ENCODE measurements at places on chromosomes 1 and 21.

DNA sequence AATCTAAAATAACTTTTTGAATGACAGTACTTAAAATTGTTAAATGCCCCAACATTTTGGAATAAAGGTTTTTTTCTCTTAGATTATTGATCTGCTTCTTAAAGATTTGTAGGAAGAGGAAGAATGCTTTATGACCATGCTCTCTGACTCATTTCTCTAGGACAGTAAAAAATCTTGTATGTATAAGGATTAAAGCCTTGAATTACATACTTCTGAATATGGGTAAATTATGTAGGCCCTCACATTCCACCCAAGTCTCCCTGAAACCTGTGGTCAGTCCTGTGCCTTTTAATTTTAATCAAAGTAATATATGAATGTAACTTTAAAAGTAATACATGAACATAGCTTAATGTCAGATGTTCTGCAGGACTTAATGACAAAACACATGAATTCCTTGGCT lies 50.5 kb downstream of the ABCD3 start:
- H3K27ac ChIP-seq, result no peak overlapping the region
- peaks cover 18% of the 10 kb centered on the region for H3K36me3 ChIP-seq
- H3K4me1 ChIP-seq, result no peaks in the 10 kb centered on the region
- H3K27me3 ChIP-seq, result no peaks in the 10 kb centered on the region
- no peak overlapping the region for H3K4me3 ChIP-seq
- DNase-seq, result no peak

- no peaks in the 10 kb centered on the region for H3K4me1 ChIP-seq
- no peak overlapping the region for H3K4me3 ChIP-seq
- no peak overlapping the region for H3K27ac ChIP-seq
- no peak for DNase-seq
Observed at GRCh38 chr1:100750005-100750885, 30.7 kb downstream of the VCAM1 start.

GRCh38 chr1:28887835-28888682 lies 26.3 kb upstream of the EPB41 start:
- peak overlapping the region; percentile 63 for H3K27ac ChIP-seq
- peak; percentile 34 for DNase-seq
- H3K4me3 ChIP-seq, result peak overlapping the region; percentile 99
- peaks cover 61% of the 10 kb centered on the region for H3K4me1 ChIP-seq

DNA sequence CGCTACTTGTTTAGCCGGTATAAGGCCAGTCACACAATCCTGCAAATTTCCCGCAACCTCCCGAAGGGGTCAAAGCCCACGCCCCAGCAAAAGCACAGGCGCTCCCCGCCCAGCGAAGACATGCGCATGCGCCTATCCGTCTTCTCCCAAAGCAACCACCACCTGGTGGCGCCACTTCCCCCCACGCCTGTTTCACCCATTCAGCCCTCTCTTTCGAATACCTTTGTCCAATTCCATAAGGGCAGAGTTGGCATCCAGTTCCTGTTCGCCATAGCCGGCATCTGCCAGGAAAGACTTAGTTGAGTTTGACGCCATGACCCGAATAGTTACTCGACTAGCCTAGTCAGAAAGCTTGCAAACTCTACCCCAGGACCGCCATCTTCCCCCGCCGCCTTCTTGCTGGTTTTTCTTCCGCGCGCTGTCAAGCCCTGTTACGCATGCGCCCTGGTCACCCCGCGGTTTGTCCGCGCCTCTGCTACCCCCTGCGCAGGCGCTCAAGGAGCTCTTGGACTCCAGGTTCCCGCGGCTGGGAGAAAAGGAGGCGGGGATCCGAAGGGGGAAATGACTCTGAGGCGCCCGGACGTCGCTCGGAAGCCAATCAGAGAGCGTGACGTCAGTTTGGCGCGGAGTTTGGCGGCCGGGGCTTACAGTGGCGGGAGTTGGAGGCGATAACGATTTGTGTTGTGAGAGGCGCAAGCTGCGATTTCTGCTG lies at the start of the genes DTL and INTS7:
Gene DTL (plus strand): TSS at position 626 of the 712 bp plus-strand sequence. CDS start 143 bp downstream, outside the sequence.
Gene INTS7 (minus strand): TSS at position 435 of the 712 bp plus-strand sequence. CDS start 120 bp downstream, at position 315.
- H3K27me3 ChIP-seq, result no peaks in the 10 kb centered on the region
- H3K27ac ChIP-seq, result peak within 1 kb of the TSS; percentile 55
- no peaks in the 10 kb centered on the region for H3K36me3 ChIP-seq
- H3K4me1 ChIP-seq, result peaks cover 16% of the 10 kb centered on the region
- peak within 1 kb of the TSS; percentile 83 for H3K4me3 ChIP-seq

DNA sequence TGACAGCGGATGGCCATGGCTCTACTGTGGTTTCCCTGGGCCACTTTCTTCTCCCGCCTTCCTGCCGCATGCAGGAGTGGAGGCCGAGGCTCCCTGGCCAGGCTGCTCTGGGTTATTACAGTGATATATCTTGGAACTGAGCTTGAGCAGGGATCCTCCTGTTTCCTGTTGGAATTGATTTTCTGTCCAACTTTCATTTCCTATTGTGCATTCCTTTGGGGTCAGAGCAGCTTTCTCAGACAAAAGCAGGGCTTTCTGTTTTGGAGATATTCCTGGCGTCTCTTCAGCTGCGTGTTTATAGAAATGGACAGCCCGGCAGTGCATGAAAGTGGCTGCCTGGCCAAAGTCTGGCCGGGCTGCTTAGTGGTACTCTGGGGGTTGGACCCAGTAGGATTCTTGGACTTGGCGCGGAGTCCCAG lies 146.4 kb downstream of the KIF26B start:
- H3K27me3 ChIP-seq, result no peaks in the 10 kb centered on the region
- H3K4me3 ChIP-seq, result no peak overlapping the region
- H3K36me3 ChIP-seq, result no peaks in the 10 kb centered on the region
- H3K27ac ChIP-seq, result no peak overlapping the region

DNA sequence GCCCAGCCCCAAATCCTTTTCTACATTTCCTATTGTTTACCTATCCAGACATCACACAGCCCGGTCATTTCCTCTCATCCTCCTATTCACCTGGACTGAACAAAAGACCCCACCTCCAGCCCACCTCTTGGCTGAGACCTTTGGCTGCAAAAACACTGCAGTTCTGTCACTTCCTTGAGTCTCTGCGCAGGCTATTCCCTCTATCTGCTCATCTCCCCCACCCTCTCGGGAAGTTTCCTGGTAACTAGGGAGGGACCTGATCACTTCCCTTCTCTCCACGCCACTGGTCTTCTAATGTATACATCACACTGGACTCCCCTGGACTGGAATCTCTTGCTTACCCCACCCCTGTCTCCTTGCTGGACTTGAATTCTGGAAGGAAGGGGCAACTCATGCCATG lies 5.3 kb downstream of the HTR1D start:
- H3K36me3 ChIP-seq, result no peaks in the 10 kb centered on the region
- H3K27me3 ChIP-seq, result peaks cover 46% of the 10 kb centered on the region
- no peak overlapping the region for H3K27ac ChIP-seq
- no peak overlapping the region for H3K4me3 ChIP-seq
- no peak for DNase-seq

DNA sequence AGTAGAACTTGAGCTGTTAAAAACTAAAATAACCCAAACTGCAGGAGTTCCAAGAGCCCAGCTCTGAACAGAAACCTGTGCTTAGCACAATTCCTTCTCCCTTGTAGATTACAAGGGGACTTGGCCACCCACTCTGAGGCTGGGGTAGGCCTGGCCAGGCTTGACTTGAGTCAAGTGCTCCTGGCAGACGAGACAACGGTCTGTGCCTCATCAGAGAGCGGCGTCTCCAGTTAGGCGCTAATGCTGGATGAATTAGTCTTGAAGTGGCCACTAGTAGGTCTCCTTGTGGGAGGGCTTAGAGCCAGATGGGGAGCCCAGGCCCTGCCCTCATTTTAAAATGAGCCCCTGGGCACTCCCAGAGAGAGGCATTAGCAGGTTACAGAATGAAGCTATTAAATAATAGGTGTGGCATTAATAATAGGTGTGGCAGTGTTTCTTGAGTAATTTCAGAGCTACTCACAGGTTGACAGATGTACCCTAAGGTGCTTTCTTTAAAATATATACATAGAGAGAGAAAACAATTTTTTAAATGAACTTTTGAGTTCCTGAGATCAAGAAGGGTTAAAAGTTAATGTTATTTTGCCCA lies 1.1 kb downstream of the EEIG2 start:
- H3K4me1 ChIP-seq, result peaks cover 30% of the 10 kb centered on the region
- H3K4me3 ChIP-seq, result peak overlapping the region; percentile 77
- DNase-seq, result peak; percentile 58
- no peaks in the 10 kb centered on the region for H3K27me3 ChIP-seq

GRCh38 chr21:27146268-27146667 lies 179.4 kb upstream of the ADAMTS5 start:
- H3K4me1 ChIP-seq, result no peaks in the 10 kb centered on the region
- no peak for DNase-seq
- H3K4me3 ChIP-seq, result no peak overlapping the region

GRCh38 chr1:33828059-33828458 lies 35.8 kb upstream of the HMGB4 start:
- H3K36me3 ChIP-seq, result no peaks in the 10 kb centered on the region
- DNase-seq, result no peak
- H3K4me3 ChIP-seq, result no peak overlapping the region
- no peak overlapping the region for H3K27ac ChIP-seq
- no peaks in the 10 kb centered on the region for H3K4me1 ChIP-seq
- H3K27me3 ChIP-seq, result peaks cover 2% of the 10 kb centered on the region

- no peaks in the 10 kb centered on the region for H3K36me3 ChIP-seq
- H3K27ac ChIP-seq, result no peak overlapping the region
- no peaks in the 10 kb centered on the region for H3K27me3 ChIP-seq
- H3K4me1 ChIP-seq, result no peaks in the 10 kb centered on the region
- no peak for DNase-seq
- H3K4me3 ChIP-seq, result no peak overlapping the region
Observed at GRCh38 chr21:31489014-31489413, 145.0 kb upstream of the TIAM1 start.

DNA sequence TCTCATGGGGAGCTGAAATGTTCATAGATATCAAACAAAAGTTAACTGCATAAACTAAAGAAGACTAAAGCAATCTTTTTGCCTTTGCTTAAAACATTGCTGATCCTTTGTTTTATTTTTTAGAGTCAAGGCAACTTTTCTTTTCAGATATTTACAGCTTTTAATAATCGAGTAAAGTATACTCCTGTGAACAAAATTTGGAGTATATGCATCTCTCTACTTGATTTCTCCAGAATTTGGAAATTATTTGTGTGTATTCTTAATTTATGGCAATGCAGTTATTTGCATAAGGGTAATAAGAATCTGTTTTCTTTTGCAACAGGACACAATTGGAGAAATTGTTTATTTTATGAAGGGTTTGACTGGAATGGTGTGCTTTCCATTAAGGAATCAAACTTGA lies 4.2 kb upstream of the AQP10 start:
- no peak for DNase-seq
- no peaks in the 10 kb centered on the region for H3K36me3 ChIP-seq
- H3K27me3 ChIP-seq, result no peaks in the 10 kb centered on the region

DNA sequence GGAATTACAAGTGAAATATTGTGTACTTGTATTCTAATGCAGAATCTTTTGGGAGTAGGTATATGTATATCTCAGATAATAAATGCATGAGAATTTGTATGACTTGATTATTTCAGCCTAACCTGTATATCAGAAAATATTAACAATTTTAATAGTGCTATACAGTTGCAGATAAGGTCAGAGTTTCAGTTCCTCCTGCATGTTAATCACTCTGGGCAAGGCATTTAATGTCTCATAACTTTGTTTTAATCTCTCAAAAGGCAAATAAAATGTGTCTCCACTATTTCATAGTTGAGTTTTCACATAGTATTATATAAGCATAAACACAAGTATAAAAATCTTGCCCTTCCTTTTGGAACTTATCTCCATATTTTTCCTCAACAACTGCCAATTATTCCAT lies 352.5 kb downstream of the KCNT2 start:
- H3K4me1 ChIP-seq, result no peaks in the 10 kb centered on the region
- no peaks in the 10 kb centered on the region for H3K27me3 ChIP-seq
- no peaks in the 10 kb centered on the region for H3K36me3 ChIP-seq
- no peak overlapping the region for H3K27ac ChIP-seq
- DNase-seq, result no peak

DNA sequence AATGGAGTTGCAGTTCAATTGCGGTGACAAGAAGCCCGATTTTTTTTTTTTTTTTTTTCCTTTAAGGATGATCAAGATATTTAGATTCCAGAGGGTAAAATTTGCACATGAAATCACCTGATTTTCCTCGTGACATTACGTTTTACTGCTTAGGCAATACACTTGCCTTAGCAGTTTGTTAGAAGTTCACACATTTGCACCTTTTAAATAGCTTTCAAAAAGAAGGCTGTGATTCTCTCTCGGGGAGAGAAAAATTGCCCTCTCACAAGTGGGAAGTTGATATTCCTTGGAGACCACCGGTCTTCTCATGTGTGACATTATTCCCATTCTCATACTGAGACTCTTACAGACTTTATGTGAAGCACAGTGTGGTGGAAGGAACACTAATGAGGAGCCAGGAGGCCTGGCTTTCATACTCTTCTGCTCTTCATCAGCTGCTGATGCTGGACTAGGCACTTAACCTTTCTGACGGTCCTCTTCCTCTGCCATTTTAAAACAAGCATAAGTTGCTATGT lies 69.8 kb upstream of the HSPA13 start:
- no peaks in the 10 kb centered on the region for H3K27me3 ChIP-seq
- H3K27ac ChIP-seq, result no peak overlapping the region
- DNase-seq, result no peak
- H3K4me3 ChIP-seq, result no peak overlapping the region
- no peaks in the 10 kb centered on the region for H3K4me1 ChIP-seq

DNA sequence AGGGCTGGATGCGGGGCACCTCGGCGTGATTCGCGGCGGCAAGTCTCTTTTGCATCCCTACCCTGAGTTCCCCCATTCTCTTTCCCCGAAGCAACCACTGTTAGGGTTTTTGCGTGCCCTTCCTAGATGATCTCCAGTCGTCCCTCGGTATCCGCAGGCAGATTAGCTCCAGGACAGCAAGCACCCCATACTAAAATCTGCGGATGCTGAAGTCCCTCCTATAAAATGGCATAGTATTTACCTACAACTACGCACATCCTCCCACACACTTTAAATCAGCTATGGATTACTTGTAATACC lies 22.8 kb upstream of the CFAP126 start:
- H3K36me3 ChIP-seq, result no peaks in the 10 kb centered on the region
- DNase-seq, result no peak
- peak overlapping the region; percentile 92 for H3K4me3 ChIP-seq
- H3K4me1 ChIP-seq, result peaks cover 25% of the 10 kb centered on the region
- peak overlapping the region; percentile 68 for H3K27ac ChIP-seq
- H3K27me3 ChIP-seq, result no peaks in the 10 kb centered on the region
